ENCODE measurements at places on chromosomes 5 and 9. TPM values are rescaled to one million over a fixed set of nuclear protein-coding genes. Genes with fewer than 3 reads are reported as not detected.

- DNase-seq: no peak
These were observed 37.8 kb downstream of the BHMT start for GRCh38 chr5:79149433-79149832.

- DNase-seq: no peak
These were observed 144.2 kb downstream of the GADD45G start for GRCh38 chr9:89748831-89749499.

DNA sequence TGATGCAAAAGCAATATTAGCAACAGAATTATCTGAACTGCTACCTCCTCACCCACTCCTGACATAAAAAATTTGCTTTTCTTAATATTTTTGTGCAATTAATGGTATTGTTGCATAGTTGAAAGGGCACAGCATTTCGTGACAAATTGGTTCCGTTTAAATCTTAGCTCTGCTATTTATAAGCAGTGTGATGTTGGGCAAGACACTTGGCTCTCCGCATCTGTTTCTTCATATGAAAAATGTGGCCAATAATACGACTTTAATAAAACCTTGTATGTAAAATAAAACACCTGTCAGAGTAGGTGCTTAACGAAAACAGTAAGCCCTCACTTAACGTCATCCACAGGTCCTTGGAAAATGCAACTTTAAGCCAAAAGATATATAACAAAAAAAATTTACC is 4.2 kb downstream of the TMEM167A start:
- no peak for DNase-seq

The KLHL3 gene
- total RNA-seq: 1.7 TPM

The IRX2 gene
- total RNA-seq: not detected

The FRMD3 gene
- not detected for total RNA-seq

DNA sequence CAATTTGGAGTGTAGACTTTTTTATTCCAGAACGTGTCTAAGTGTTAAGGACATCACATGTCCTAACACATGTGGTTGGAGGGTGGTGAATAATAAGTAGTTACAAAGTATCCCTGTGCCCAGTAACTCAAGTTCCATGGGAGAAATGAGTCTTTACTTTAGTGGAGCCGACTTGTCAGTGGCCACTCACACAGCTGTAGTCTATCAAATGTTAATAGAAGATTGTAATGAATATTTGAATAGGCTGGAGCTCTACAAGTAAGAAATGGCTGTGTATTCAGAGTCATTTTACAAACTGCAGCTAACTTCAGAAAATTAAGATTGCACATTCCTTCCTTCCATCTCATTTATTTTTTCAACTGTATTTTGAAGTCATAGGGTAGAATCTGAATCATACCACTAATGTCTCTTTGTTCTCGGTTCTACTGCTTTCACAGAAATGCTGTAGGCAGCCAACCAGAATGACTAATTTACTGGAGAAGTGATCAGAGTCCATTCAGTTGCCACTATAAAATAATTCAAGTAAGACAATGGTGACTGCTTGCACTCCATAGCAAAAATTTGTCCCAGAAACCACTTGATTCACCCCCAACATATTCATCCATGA is 394.8 kb downstream of the NR2F1-AS1 start:
- DNase-seq: no peak

The NMUR2 gene
- total RNA-seq: not detected

GRCh38 chr5:69288688-69289087 is 43.9 kb downstream of the CCDC125 start:
- DNase-seq: no peak

All from activated naive CD4-positive, alpha-beta T cell treated with anti-CD3 and anti-CD28 coated beads for 36 hours (primary cell).